ENCODE measurements at places on chromosomes 7 and 10.

DNA sequence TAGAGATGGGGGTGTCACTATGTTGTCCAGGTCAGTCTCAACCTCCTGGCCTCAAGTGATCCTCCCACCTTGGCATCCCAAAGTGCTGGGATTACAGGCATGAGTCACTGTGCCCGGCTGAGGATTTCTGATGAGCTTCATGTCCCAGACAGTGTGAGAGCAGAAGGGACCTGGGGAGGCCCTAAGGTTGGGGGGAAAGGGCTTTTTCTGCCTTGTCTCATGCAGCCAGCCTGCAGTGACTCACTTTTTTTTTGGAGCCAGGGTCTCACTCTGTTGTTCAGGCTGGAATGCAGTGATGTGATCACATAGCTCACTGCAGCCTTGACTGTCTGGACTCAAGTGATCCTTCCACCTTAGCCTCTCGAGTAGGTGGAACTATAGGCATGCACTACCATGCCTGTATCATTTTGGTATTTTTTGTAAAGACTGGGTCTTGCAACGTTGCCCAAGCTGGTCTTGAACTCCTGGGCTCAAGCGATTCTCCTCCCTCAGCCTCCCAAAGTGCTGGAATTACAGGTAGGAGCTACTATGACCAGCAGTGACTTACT is 14.6 kb downstream of the COL26A1 start:
- no peak for DNase-seq

DNA sequence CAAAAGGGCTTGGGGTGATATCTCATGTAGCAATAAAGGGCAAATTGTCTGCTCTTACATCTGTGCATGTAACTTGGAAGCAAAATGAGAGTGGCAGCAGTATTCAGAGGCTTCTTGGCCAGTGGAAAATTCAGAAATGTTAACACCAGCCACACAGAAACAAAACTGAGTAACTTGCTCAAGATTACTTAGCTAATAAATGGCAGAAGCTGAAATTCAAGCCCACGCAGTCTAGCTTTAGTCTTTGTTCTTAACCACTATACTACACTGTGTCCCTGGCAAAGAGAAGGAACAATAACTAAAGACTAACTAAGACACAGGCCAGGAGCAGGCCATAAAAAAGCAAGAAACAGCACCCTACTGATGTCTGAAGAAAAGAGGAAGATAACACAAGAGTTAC is 185.9 kb upstream of the ASAH2 start:
- no peak for DNase-seq

- no peak for DNase-seq
Measured at GRCh38 chr10:44922796-44923545, 11.8 kb downstream of the TMEM72 start.

- DNase-seq, result no peak
Measured at GRCh38 chr10:91884536-91884935, 24.8 kb downstream of the FGFBP3 start.

DNA sequence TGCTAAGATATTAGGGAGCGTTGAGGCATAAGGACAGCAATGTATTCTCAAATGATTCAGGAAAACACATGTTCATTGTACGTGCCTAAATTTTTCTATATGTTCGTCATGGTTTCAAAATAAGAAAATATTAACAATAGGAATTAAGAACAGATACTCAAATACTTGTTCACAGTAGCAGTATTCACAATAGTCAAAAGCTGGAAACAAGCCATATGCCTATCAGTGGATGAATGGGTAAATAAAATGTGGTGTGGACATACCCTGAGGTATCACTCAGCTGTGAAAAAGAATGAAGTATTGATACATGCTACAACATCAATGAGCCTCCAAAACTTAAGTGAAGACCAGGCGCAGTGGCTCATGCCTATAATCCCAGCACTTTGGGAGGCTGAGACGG is 84.7 kb upstream of the PTER start:
- no peak for DNase-seq

GRCh38 chr7:117157241-117158209 is 165.3 kb downstream of the WNT2 start:
- DNase-seq, result no peak

DNA sequence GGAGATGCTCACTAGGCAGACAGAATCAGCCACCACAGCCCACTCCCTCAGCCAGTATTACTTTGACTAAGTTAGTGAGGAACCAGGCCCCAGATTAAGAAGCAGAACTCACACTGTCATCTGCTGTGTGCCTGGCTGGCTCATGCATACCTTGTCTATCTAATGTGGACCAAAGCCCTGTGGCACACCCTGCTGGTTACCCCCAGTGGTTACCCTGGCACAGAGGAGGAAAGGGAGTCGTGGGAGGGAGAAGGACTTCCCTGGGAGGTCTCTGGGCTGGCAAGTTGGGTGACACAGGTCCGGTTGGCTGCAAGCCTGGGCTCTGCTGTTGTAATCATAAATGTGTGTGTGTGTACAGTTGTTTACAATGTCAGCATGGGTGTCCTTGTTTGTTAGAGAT is 7.5 kb upstream of the SH2D4B start:
- DNase-seq, result peak; percentile 49

GRCh38 chr10:93173967-93174845 is 100.5 kb downstream of the CYP26A1 start:
- no peak for DNase-seq

- DNase-seq, result no peak
Measured at GRCh38 chr7:129848436-129848835, 104.3 kb downstream of the UBE2H start.
